ENCODE measurements at places on chromosomes 5 and 9. TPM values are rescaled to one million over a fixed set of nuclear protein-coding genes. Genes with fewer than 3 reads are reported as not detected.

DNA sequence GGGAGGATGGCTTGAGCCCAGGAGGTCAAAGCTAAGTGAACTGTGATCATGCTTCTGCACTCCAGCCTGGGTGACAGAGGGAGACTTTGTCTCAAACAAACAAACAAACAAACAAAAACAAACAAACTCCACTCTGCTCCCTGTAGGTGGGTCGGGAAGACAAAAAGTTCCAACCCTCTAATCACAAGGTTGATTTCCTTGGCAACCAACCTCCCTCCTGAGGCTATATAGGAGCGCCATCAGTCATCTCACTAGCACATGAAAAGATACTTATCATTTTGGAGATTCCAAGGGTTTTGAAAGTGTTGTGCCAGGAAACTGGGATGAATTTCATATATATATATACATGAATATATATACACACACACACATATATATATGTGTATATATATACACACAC lies 160.5 kb downstream of the TUSC1 start:
- no peak overlapping the region for H3K4me3 ChIP-seq
- DNase-seq: no peak
- H3K27me3 ChIP-seq: no peaks in the 10 kb centered on the region
- H3K36me3 ChIP-seq: no peaks in the 10 kb centered on the region
- no peaks in the 10 kb centered on the region for H3K4me1 ChIP-seq
- no peak overlapping the region for H3K27ac ChIP-seq

- no peaks in the 10 kb centered on the region for H3K4me1 ChIP-seq
- DNase-seq: no peak
- H3K4me3 ChIP-seq: no peak overlapping the region
- no peaks in the 10 kb centered on the region for H3K36me3 ChIP-seq
These were observed 161.6 kb downstream of the TMEM38B start for GRCh38 chr9:105855987-105856386.

GRCh38 chr9:83081846-83082245 lies 18.9 kb upstream of the RASEF start:
- H3K36me3 ChIP-seq: no peaks in the 10 kb centered on the region
- H3K27me3 ChIP-seq: 0 out of 2 replicates have a peak, but pooled peaks cover 2% of the 10 kb centered on the region
- no peak overlapping the region for H3K27ac ChIP-seq
- no peak overlapping the region for H3K4me3 ChIP-seq

DNA sequence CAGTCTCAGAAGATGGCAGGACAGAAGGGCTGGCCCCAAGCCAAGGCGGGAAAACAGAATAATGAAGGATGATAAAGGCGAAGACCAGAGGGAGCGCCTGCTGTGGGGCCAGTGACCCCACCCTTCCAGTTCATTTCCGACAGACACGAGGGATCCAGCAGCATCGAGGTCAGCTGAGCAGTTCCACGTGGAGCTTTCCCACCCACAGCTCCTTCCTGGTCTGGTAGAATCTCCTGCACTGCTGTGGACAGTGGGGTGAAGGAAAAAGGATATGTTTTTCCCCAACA lies 265.9 kb upstream of the VLDLR start:
- H3K36me3 ChIP-seq: no peaks in the 10 kb centered on the region
- H3K4me3 ChIP-seq: no peak overlapping the region
- peaks cover 8% of the 10 kb centered on the region for H3K4me1 ChIP-seq

DNA sequence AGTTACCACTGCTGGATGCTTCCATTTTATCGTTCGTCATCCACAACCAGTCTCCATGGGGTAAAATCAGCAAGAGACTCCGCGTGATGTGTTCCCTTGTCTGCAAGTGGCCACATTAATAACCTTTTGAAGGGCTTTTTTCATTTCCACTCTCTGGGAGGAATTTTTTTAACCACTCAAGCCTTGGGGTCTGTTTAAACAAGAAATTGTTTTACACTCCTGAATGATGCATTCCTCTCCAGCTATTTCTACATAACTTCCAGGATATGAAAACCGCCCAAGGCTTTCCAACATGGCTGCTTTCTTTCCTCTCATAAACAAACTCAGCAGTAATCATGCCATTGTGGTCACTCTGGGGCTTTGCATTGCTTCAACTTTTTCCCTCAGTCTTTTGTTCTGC lies 217.2 kb upstream of the DAPK1 start:
- H3K27ac ChIP-seq: peak overlapping the region; percentile 84
- DNase-seq: peak; percentile 57
- peaks cover 2% of the 10 kb centered on the region for H3K27me3 ChIP-seq
- peaks cover 26% of the 10 kb centered on the region for H3K36me3 ChIP-seq

- no peak for DNase-seq
- no peak overlapping the region for H3K27ac ChIP-seq
- peaks cover 2% of the 10 kb centered on the region for H3K4me1 ChIP-seq
- no peaks in the 10 kb centered on the region for H3K27me3 ChIP-seq
- H3K36me3 ChIP-seq: peaks cover 16% of the 10 kb centered on the region
These were observed 116.6 kb downstream of the DROSHA start for GRCh38 chr5:31415009-31415923.

- H3K36me3 ChIP-seq: no peaks in the 10 kb centered on the region
- no peak overlapping the region for H3K4me3 ChIP-seq
- H3K27ac ChIP-seq: no peak overlapping the region
- H3K4me1 ChIP-seq: no peaks in the 10 kb centered on the region
These were observed 315.4 kb downstream of the CDK5RAP2 start for GRCh38 chr9:120264528-120264927.

DNA sequence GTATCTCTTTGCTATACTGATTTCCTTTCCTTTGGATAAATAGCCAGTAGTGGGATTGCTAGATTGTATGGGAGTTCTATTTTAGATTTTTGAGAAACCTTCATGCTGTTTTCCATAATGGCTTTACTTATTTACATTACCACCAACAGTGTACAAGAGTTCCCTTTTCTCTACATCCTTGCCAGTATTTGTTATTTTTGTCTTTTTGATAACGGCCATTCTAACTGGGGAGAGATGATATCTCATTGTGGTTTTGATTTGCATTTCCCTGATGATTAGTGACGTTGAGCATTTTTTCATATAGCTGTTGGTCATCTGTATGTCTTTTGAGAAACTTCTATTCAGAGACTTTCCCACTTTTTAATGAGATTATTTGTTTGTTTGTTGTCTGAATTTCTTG lies 25.8 kb downstream of the NADK2 start:
- H3K4me3 ChIP-seq: no peak overlapping the region
- no peak overlapping the region for H3K27ac ChIP-seq
- DNase-seq: no peak

DNA sequence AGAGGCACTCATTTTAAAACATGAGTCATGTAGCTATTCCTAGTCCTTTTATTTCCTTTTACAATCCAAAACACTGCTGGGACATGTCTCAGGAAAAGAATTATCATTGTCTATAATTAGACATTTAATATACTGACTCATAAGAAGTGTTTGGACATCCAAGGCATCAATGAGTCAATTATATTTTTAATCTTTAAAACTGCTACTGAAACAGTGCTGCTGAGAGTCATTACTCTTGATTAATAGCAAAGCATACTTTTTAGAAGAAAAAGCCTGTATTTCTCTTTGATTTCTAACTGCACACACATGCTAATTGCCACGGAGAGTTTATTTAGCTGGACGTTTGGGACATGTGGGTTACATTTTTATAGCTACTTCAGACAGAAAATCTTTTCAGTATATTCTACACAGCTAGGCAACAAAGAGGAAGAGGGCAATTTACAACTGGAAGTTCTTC lies 1249.0 kb upstream of the CDH18 start:
- no peak overlapping the region for H3K27ac ChIP-seq
- DNase-seq: no peak
- no peak overlapping the region for H3K4me3 ChIP-seq
- H3K36me3 ChIP-seq: no peaks in the 10 kb centered on the region
- H3K4me1 ChIP-seq: no peaks in the 10 kb centered on the region

DNA sequence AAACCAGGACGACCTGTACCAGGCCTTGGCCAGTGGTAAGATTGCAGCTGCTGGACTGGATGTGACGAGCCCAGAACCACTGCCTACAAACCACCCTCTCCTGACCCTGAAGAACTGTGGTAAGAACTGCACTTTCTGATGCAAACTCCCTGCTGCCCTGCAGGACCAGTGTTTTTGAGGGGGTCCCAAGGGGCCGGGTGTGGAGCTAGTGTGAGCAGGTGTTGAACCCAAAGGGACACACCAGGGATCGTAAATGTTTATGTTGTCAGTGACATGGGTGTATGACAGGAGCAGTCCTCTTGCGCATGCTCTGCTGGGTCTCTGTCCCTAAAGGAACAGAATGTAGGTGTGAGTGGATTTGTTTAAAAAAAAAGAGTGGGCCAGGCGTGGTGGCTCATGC lies 9.5 kb downstream of the GRHPR start:
- H3K27ac ChIP-seq: no peak overlapping the region
- H3K27me3 ChIP-seq: no peaks in the 10 kb centered on the region
- DNase-seq: no peak
- H3K4me1 ChIP-seq: peaks cover 5% of the 10 kb centered on the region
- no peak overlapping the region for H3K4me3 ChIP-seq

DNA sequence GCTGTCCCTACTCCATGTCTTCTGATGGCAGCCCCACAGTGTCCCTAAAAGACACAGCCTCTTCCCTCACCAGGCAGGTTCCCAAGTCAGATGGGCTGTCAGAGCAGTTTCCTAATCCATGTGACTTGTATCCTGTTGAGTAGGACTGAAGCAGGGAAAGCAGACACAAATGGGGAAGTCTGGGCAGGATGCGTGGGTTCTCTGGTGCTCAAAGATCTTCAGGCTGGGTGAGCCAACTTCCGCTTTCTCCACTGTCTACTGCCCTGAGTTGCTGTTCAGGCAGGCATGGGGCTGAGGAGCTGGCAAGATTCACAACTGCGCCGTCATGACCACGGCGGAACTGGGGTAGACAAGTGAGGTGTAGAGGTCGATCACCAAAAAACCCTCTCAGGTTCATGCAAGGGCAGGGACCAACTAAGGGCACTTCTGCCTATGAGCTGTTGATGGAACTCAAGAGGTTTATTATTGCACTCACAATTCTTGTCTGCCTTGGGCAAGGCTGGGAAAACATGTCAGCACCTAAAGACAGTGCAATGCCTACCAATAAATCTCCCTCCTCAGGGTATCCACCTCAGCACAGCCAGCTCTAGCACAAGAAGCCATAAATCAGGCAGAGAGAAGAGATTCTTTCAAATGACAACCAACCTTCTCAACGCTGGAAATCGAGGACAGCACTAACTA lies 83.4 kb downstream of the RAPGEF1 start:
- H3K27ac ChIP-seq: no peak overlapping the region
- no peaks in the 10 kb centered on the region for H3K27me3 ChIP-seq
- DNase-seq: no peak
- peaks cover 10% of the 10 kb centered on the region for H3K36me3 ChIP-seq
- H3K4me3 ChIP-seq: no peak overlapping the region

DNA sequence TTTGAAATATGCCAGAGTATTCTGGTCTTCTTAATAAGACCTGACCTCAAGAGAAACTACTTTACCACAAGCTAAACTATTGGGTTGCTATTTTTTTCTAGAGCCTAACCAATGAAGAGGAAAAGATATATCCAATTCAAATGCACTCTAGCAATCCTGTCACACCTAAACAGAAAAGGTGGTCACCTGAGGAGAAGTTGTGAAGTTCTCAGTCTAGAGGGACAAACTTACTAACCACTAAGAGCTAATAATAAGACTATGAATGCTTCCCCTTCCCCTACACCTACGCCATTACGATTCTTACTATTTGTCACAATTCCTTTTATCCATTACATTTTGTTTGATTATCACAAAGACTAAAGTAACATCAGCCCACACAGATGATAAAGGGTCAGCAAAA lies 29.7 kb downstream of the RLN2 start:
- H3K27ac ChIP-seq: no peak overlapping the region
- no peaks in the 10 kb centered on the region for H3K36me3 ChIP-seq
- H3K4me3 ChIP-seq: no peak overlapping the region
- DNase-seq: no peak
- peaks cover 5% of the 10 kb centered on the region for H3K4me1 ChIP-seq

GRCh38 chr5:159059722-159060121 lies 40.0 kb downstream of the EBF1 start:
- H3K4me1 ChIP-seq: peaks cover 13% of the 10 kb centered on the region
- H3K27ac ChIP-seq: no peak overlapping the region
- H3K4me3 ChIP-seq: no peak overlapping the region

DNA sequence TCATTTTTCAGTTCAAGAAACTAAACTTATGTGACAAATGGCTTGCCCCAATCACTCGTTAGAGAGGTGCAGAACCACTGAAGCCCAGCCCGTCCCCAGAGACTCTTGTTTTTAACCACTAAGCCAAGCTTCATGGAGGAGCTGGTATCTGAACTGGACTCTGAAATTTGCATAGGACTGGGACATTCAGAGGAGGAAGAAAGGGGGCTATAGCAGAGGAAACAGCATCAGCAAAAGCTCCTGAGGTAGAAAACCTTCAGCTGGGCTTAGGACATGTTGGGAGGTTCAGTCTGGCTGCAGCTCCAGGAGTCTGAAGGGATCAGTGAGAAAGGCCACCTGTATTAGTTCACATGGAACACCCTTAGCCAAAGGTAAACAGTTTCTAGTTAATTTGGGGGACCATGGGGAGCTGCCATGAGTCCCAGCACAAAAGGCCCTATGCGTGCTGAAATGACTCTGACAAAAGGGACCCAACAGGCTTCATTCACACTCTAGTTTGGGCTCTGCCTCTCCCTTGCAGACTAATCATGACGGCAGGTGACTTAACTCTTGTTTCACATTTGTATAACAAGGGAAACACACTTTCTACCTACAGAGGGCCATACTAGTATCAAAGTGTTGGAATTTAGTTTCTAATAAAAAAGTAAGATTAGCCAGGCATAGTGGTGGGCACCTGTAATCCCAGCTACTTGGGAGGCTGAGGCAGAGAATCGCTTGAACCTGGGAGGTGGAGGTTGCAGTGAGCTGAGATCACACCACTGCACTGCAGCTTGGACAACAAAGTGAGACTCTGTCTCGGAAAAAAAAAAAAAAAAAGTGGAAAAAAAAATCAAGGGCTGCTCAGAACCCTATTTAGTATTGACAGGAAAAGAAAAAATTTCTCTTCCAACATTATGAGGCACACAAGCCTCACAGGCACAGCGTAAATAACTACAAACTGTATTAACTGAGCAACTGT lies 10.2 kb downstream of the FBXO10 start:
- no peaks in the 10 kb centered on the region for H3K27me3 ChIP-seq
- DNase-seq: no peak
- H3K4me1 ChIP-seq: peaks cover 9% of the 10 kb centered on the region
- H3K36me3 ChIP-seq: peaks cover 20% of the 10 kb centered on the region
- no peak overlapping the region for H3K27ac ChIP-seq

DNA sequence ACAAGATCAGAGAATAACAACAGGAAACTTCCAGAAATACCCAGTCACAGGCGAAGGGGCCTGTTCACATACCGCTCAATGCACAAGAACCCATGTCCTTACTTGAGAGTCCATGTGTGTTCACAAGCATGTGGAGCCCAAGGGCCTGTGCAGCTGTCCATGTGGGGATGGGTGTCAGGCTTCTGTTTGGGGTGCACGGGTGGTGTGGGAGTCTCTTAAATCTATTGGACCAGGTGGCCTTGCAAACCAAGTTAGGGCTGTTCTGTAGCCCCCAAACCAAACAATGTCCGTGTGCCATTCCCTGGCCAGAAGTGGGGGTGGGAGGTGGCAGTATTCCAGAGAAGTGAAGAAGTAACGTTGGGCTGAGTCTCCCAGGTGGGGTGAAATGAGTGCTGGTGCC lies 222.3 kb downstream of the PBX3 start:
- DNase-seq: no peak
- no peaks in the 10 kb centered on the region for H3K4me1 ChIP-seq

GRCh38 chr5:59093329-59093728 lies 510.5 kb downstream of the RAB3C start:
- H3K27me3 ChIP-seq: peaks cover 2% of the 10 kb centered on the region
- peak overlapping the region; percentile 77 for H3K4me3 ChIP-seq
- peaks cover 38% of the 10 kb centered on the region for H3K4me1 ChIP-seq
- H3K36me3 ChIP-seq: no peaks in the 10 kb centered on the region

Gene INSL6
- not detected for total RNA-seq

Gene SMC2
- total RNA-seq: 31.2 TPM

Gene HTR4
- not detected for total RNA-seq

Gene CCDC187
- not detected for total RNA-seq

Gene COL27A1
- total RNA-seq: 23.6 TPM

Data from HFFc6 (cell line).